ENCODE measurements at places on chromosomes 1 and 21.

DNA sequence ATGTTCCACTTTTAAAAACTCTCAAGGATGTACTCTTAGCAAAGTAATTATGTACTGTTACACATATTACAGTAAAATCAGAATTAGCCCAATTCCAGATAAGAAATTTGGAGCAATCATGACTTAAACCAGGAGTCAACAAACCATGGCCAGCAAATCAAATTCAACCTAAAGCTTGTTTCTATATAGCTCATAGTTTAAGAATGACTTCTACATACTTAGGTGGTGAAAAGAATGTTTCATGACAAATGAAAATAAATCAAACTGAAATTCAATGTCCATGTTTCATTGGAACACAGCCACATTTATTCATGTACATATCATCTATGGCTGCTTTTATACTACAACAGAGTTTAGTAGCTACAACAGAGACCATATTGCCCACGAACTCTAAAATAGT is 35.1 kb downstream of the FRRS1 start:
- DNase-seq: no peak

DNA sequence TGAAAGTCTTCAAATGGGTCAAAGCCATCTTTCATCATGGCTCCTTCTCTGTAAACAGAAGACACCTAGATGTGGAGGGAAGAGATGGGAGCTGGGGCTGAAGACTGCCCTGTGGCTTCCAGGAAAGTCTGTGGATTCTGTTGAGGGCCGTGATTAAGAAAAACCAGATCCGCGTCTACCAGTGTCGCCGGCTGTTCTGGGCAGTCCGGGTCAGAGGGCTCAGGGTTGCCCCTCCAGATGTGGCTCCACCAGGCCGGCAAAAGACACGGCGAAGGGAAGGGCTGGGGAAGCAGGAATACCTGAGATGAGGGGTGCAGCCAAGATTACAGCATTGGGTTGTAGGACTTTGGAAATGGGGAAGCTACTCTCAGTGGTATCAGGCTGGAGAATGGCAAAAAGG is 162.6 kb downstream of the RHOU start:
- DNase-seq: no peak

DNA sequence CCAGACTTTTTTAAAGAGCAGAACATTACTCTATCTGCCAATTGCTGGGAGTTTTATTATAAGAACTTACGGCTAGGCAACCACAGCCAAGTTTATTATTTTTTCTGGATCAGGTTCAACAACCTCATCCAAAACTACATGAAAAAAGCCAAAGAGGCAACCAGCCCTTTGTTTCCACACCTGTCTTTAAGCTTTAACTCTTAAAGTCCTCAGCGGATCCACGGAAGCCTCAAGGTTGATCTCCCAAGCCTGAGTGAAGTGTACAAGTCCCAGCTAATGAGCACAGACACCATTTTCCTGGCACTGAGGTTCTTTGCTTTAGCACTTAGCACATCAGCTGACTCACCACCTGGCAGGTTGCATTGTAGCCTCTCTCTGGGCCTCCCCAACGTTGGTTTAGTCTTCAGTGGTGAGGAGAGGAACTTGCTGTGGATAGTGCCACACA is 143.1 kb downstream of the TGFBR3 start:
- no peak for DNase-seq

GRCh38 chr1:25245809-25246599 is 1.2 kb downstream of the RSRP1 start:
- no peak for DNase-seq

DNA sequence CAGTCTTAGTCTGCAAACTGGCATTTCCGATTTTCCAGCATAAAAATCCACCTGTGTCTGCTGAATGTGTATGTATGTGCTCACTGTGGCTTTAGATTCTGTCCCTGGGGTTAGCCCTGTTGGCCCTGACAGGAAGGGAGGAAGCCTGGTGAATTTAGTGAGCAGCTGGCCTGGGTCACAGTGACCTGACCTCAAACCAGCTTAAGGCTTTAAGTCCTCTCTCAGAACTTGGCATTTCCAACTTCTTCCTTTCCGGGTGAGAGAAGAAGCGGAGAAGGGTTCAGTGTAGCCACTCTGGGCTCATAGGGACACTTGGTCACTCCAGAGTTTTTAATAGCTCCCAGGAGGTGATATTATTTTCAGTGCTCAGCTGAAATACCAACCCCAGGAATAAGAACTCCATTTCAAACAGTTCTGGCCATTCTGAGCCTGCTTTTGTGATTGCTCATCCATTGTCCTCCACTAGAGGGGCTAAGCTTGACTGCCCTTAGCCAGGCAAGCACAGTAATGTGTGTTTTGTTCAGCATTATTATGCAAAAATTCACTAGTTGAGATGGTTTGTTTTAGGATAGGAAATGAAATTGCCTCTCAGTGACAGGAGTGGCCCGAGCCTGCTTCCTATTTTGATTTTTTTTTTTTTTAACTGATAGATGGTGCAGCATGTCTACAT is 2.5 kb upstream of the OLFML3 start:
- DNase-seq: no peak

- DNase-seq: no peak
Measured at GRCh38 chr1:154851392-154852177, 18.5 kb downstream of the KCNN3 start.

DNA sequence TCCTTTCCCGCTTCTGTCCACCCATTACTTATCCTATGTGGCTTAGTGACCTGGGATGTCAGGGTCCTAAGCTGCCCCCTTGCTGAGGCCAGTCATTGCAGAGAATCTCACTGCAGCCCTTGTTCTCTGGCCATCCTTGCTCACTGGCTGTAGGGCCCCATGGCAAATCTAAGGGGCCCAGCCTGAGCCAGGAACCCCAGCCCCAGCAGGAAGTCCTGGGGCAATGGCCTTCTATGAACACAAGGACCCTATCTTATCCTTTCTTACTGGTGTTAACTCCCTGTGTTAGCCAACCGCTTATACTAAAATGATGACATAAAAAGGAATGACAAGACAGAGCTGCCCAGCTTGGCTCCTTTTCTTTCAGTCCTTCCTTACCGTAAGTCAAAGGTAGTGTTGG is 29.9 kb downstream of the DHCR24 start:
- DNase-seq: no peak
